ENCODE measurements at places on chromosomes 3 and 15.
A peak's percentile ranks its signal among the peaks of the same experiment; 100 is the strongest.

DNA sequence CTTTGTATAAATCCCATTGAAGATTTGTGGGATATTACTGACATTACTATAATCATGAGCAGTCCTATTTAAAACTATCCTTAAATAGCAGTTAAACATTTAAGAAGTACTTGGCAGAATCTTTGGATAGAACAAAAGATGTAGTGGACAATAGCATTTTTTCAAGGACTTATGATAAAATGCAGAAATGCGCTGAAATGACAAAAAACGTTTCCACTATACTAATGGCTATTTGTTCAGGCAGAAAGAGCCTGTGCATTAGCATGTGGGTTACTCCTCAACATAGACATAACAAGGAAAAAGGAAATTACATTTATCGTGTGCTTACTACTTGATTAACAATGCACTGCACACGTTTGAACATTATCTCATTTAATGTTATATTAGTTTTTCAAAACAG lies 80.7 kb downstream of the GADL1 start:
- no peak for DNase-seq

DNA sequence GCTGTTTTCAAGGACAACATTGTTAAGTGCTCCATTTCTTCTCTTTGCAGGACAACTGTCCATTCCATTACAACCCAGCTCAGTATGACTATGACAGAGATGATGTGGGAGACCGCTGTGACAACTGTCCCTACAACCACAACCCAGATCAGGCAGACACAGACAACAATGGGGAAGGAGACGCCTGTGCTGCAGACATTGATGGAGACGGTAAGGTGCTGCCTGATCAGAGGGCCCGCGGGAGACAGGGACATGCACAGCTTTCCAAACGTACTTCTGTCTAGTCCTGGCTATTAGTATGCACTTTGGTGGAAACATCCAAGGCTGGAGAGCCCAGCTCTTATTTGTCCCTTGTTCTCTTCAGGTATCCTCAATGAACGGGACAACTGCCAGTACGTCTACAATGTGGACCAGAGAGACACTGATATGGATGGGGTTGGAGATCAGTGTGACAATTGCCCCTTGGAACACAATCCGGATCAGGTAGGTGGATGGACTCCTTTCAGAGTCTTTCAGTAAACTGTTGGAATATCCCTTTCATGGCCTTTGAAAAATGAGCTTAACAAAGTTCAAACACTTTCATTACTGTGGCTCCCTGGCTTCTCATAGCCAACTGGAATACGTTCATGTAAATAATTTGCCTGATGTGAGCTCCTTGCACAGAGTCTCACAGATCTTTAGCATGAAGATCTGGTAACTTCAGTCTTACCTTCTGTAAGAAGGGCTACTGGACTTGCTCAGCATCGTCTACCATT lies 10.4 kb downstream of the THBS1 start:
- no peak for DNase-seq

GRCh38 chr3:120928991-120929390 lies 21.0 kb downstream of the STXBP5L start:
- DNase-seq, result no peak

DNA sequence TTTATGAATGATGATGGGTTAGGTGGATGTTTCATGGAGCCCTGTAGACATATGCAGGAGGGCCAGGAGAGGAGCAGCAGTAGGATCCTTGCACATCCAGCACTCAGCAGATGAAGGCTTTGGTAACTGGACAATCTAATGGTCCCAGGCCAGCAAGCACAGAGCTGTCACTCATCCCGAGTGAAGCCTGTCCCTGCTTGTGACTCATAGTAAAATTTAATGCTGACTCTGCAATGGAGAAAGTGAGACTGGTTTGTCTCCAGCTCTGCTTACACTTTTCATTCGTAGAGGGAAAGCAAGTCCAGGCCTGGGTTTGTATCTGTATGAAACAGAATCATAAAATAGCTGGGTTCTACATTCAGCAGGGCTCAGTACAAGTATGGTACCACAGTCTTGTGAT lies 131.7 kb downstream of the DTWD1 start:
- no peak for DNase-seq

- DNase-seq, result peak; percentile 95
Observed at GRCh38 chr15:90412356-90413194, 24.5 kb downstream of the IQGAP1 start.

DNA sequence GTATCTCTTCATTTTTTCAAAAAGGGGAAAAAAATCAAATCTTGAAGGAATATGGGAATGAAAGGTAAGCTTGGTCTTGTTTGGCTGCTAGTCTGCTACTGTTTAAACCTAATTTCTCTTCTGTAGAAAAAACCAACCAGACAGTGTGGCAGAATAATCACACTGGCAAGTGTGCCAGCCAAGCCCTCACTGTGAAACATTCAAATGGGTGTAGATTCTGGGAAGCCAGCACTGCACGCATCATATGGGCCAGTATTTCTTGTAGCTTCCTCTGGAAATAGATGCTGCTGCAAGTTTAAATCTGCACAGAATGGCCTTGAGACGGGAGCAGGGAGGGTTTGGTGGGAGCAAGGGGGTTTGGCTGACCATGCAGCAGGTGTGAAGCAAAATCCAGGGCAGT lies 62.1 kb downstream of the POMGNT2 start:
- DNase-seq, result no peak

DNA sequence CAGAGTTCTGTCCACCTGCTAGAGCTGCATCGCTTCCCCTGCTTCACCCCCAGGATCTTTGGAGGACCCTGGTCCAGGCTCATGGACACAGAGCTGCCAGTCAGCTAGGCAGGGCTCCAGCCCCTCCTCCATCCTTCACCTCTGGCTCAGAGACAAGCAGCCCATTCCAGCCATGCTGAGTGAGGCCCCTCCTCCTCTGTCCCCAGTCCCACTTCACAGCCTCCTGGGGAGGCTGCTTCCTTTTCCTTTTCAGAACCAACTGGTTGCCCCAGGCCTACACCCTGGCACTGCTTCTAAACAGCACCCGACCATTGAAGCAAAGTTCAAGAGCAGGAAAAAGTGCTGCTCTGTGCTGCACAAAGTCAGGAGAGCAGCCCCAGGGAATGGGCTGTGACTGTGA lies 22.2 kb downstream of the IQSEC1 start:
- DNase-seq, result no peak

DNA sequence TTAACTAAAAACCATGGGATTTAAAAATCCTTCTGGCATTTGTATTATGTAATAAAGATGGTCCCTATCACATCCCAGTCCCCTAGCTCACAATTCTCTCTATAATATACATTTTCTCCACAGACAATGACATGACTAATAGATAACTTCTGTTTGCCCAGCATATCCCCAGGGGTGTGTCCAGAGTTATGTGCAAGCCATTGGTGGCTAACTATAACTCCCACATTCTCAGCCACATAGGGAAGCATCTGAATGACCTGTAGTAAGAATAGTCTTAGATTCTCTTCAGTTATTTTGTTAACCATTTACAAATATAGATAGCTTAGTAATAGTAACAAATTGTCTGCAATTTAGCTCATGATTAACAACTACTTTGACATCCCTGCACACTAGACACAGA lies 52.2 kb upstream of the RBSN start:
- DNase-seq, result peak; percentile 13

- no peak for DNase-seq
Observed at GRCh38 chr3:195524171-195524896, 18.8 kb downstream of the PPP1R2 start.

DNA sequence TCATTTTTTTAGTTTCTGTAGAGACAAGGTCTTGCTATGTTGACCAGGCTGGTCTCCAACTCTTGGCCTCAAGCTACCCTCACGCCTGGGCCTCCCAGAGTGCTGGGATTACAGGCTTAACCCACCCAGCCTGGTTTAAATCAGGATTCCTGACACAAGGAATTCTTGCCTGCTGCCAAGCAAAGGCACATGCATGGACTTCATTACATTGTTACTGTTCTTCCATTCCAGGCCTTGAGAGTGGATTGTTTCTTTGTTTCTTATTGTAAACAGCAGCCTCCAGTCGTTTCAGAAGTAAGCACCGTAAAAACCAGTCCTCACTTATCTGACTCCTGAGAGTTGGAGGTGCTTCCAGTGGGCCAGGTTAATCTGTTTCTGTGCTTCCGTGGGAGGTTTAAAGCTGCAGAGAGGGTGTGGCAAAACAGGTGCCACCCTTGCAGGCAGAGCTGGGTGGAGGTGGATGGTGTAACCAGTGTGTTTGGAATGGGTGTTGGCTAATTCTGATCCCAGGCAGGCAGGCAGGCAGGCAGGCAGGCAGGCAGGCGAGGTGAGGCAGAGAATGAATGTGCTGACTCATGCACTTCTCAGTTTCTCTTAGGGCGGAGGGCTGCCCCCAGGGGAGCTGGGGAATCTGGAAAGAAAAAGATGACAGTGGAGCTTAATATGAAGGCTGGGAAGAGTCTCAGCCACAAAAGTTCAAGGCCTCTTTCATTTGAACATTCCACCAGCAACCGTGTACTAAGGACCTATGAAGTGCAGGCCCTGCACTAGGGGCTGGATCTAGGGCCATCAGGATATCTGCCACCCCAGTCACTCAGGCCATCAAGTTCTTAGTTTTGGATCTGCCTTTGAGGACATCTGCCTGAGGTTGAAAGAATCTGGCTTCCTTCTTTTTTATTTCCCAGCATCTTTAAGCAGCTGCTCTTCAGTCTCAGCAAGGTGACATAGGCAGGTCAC lies 37.0 kb upstream of the CDCP1 start:
- no peak for DNase-seq

DNA sequence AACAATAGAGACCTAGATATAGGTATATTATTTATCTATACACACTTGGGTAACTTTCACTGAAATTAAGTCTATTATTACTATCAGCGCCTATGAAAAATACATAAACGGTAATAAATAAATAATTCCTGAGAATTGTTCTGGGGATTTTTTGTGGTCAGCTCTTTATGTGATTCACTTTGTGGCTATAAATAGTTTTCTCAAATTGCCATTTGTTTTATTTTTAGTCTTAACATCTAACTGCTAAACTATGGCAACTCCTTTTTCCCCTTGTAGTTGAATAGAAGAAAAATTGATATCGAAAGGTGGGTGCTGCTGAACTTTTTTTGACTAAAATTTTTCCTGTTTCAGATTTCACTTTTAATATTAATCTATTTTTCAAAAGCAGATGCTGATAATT lies 189.0 kb downstream of the VGLL3 start:
- no peak for DNase-seq

- no peak for DNase-seq
Observed at GRCh38 chr15:42996871-42997270, 76.3 kb upstream of the TTBK2 start.

DNA sequence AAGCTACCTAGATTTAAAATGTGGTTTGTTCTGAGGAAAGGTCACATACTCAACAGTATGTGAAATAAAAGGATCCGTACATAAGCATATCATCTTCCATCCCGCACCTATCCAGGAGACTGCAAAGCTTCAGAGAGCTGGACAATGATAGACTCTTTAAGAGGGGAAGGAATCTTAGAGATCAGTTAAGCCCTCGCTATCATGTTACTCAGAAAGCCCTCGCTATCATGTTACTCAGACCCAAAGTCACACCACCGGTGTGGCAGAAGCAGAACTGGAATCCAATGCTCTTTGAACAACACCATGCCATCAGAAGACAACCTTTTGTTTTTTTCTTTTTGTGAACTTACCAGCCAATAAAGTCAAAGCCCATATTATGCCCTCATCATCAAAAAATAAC lies 5.8 kb downstream of the ANO10 start:
- DNase-seq, result no peak

- DNase-seq, result peak; percentile 72
Observed at GRCh38 chr15:85756411-85757072, 38.2 kb downstream of the KLHL25 start.

DNA sequence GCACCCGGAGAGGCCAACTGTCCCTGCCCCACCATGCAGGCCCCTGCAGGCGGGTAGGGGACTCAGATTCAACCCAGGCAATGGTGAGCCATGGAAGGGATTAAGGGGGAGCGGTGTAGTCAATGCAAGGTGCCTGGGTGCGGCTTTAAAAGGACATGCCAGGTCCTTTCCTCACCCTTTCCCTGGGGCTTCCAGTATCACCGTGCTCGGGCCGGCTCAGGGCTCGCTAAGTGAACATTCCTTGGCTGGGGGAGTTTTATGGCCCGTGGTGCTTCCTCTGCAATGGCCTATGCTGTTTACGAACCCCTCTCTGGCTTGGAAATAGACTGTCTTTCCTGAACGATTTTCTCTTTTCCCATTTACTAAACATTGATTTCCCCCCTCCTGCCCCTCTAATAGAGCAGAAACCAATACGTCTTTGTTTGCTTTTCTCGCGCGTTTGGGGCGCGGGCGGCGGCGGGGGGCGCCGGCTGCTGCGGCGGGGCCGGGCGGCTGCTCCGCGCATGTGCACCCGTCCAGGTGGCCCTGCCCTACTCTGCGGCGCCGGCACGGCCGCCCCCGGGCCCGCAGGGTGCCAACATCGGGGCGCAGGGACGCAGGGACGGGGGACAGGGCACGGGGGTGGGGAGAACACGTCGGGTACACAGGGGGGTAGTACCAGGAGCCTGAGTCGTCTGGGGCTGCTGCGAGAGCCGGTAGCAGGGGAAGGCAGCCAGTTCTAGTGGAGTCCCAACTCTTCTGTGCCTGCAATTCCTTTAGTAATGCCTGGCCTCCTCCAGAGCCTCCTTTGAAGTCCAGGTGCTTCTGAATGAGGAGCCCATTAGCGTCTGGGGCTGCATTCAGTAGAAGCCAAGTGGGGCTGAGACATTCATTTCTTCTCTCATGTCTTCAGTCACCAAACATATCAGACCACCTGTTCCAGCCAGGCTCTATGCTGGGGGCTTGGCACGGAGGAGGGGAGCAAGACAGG lies 26.9 kb upstream of the CACNA2D2 start:
- DNase-seq, result no peak

DNA sequence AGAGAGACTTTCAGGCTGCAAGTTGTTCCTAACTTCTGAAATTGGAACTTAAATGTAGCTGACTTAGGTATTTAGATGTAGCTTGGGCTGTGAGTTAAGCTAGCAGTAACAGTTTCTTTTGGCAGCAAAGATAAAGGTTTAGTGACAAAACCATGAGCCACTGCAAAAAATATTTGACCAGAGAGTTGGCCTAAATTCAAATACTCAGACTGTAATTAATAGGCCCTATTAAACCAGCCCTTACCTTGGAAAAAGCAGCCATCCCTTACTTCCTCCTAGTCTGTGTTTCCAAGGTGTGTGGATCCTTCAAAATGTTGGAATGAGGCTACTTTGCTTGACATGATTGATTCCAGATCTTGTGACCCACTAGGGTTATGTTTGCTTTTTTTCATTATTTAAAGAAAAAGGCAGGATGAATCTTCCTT lies 8.2 kb downstream of the TPM1 start:
- DNase-seq, result no peak

- no peak for DNase-seq
Observed at GRCh38 chr3:174051191-174051590, 653.6 kb downstream of the NLGN1 start.

- DNase-seq, result no peak
Observed at GRCh38 chr3:65728138-65728537, 310.6 kb downstream of the MAGI1 start.

DNA sequence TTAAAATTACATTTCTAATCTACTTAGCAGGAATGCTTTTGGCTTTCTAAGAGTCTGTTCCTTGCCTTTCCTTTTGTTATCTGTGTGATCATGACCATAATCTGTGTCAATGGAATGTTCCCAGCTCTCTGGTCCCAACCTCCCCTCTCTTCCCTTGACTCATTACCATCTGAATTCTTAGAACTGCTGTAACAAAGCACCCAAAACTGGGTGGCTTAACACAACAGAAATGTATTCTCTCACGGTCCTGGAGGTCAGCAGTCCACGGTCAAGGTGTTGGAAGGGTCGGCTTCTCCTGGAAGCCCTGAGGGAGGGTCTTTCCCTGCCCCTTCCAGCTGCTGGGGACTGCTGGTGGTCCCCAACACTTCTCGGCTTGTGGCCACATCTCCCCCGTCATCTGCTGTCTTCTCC lies 81.1 kb downstream of the LRRK1 start:
- DNase-seq, result no peak

Data from inflammatory macrophage treated with lipopolysaccharide for 4 hours (primary cell).